LHCN-M2 (cell line): ENCODE measurements at places on chromosomes 5 and 9. TPM values are rescaled to one million over a fixed set of nuclear protein-coding genes. Genes with fewer than 3 reads are reported as not detected.

- DNase-seq, result no peak
Observed at GRCh38 chr9:136441681-136442245, 2.1 kb upstream of the INPP5E start.

GRCh38 chr5:132677191-132677590, 3.4 kb downstream of the IL4 start:
- peak; percentile 92 for DNase-seq

DNA sequence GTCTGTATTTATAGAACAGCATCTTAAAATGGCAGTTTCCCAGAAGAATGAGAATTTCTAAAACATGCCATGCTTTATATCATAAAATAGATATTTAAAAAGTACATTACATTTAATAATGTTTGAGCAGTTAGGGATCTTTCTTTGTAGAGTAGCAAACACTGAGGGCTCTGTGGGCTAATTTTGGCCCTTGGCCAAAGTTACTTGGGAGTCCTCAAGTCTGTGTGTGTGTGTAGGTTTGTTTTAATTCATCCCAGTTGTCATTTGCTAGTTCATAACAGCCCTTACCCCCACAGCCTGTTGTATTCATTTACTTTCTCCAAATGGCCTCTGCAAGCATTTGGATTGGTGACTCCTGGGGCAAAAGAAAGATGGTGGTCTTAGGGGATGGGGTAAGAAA, 576.4 kb upstream of the SGCD start:
- DNase-seq, result no peak

- DNase-seq, result peak; percentile 97
Observed at GRCh38 chr9:79489261-79490000, 82.3 kb upstream of the TLE4 start.

GRCh38 chr9:132639322-132639721, 30.5 kb downstream of the DDX31 start:
- no peak for DNase-seq

DNA sequence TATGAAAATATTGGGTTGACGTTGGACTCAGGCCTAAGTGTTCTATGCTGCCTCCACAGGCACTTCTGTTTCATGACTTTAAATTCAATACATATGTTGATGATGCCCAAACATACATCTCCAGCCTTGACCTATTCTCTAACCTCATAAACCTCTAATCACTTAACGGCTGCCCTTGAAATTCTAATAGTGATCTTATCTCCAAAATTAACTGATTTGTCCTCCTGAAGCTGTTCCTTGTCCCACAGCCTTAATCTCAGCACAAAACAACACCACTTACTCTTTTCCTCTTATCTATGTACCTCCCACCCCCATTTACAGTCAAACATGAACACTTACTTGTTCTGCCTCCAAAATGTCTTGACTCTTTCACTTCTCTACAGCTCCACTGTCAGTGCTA, 43.3 kb downstream of the FGF10 start:
- DNase-seq, result no peak

DNA sequence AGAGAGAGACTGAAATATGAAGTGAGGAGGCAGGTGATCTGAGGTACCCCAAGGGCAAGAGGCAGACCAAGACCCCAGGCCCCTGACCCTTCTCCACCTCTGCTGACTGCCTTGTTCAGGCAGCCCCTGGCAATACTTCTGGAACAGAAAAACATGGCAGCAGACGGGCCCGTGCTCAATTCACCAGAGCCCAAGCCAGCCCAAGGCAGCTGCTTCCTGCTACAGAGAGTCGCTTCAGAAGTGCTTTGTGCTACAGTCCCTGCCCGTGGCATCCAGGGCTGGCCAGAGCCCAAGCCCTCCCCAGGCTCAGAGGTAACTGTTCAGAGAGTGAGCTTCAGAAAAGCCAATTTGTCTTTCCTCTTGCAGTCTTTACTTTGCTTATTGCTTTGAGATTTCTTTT, 151.4 kb upstream of the FSTL4 start:
- no peak for DNase-seq

DNA sequence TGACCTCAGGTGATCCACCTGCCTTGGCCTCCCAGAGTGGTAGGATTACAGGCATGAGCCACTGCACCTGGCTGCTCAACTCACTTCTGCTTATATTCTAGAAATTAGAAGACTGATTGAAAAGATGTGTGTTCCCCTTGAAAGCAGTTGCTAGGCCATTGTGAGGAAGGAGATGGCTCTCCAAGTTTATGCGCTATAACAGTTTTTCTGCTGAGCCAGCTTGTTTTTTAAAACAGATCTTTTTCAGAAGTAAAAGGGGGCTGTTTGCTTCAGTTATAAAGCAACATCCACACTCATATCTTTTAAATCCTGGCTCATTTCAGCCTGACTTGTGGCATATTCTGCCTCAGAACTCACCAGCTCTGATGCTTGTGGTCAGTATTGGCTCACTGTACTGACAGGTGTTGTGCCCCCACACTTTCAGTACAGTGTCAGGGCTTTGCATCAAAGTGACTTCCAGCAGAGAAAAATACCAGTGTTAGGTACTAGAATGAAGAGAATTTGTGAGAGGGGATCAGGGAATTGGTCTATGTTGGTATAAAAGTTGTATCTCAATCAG, 49.4 kb downstream of the NUP214 start:
- peak; percentile 35 for DNase-seq

GRCh38 chr5:76145945-76146344, 62.8 kb downstream of the SV2C start:
- DNase-seq, result no peak

- no peak for DNase-seq
Observed at GRCh38 chr5:151288180-151288579, 15.4 kb downstream of the SLC36A3 start.

- DNase-seq, result peak; percentile 58
Observed at GRCh38 chr9:86408121-86408520, 53.9 kb upstream of the TUT7 start.

GRCh38 chr9:84379740-84380139, 39.2 kb upstream of the SLC28A3 start:
- DNase-seq, result no peak

The CYLC2 gene
- total RNA-seq, result not detected in 2 replicates

The TCF7 gene
- total RNA-seq, result 0.19 and 0.40 TPM in 2 replicates

The NDOR1 gene
- 15.4 and 16.9 TPM in 2 replicates for total RNA-seq

The SLC36A3 gene
- total RNA-seq, result not detected in 2 replicates

The BTNL3 gene
- total RNA-seq, result not detected in 2 replicates
